ENCODE measurements at places on chromosomes 7 and 10.

GRCh38 chr7:27685209-27685608 lies 22.5 kb upstream of the HIBADH start:
- DNase-seq = no peak

- no peak for DNase-seq
Measured at GRCh38 chr10:123135415-123136141, at the start of gene HMX3. Gene HMX3 (plus strand): TSS chr10:123135970. CDS start chr10:123136051, 81 bp downstream.

DNA sequence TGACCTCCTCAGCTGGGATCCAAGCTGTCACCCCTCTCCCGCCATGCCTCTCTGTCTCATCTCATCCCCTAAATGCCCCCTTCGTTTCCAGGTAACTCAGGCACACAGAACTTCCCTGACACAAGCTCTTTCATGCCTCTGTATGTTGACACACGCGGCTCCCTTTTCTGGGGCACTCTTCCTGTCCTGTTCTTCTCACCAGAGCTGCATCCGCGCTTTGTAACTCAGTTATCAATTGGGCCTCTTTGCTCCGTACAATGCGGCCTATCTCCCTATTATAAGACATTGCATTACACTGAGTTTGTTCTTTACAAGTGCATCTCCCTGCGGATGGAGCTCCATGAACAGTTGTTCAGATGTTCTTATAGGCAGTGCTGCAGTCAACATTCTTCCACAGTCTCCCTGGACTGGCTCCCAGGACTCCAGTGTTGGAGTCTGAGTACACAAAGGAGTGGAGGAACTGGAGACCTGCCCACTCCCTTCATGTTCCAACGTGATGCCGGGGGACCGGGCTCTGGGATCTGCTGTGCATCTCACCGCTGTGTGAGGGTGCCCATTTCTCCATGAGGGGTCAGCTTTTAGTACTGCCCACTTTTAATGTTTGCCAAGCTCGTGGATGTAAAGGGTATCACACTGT lies 56.9 kb upstream of the TNS3 start:
- DNase-seq = no peak

DNA sequence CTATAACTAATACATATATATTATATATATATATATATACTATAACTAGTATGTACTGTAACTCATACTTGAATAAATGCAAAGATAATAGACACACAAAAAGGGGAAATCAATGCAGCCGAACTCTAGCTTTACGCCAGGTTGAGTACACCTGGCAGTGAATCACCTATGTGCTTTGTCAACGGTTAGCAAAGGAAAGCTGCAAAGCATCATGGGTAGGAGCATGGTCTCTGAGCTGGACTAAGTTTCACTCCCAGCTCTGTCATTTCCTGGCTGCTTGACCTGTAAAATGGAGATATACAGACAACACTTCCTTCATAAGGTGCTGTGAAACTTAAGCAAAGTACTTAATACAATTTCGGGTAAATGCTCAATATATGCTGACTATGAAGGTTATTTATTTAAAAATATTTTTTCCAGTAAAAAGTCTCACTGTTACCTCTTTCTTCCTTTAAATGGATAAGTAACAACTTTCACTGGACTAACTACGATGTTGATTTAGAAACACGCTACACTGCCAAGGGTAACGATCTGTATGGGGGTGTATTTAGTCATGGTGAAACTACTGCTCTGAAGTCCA lies 61.7 kb upstream of the ITGA8 start:
- no peak for DNase-seq

- DNase-seq = no peak
Measured at GRCh38 chr10:76218035-76218434, 786.6 kb downstream of the LRMDA start.

- DNase-seq = no peak
Measured at GRCh38 chr10:79274279-79275104, 72.8 kb upstream of the PPIF start.

DNA sequence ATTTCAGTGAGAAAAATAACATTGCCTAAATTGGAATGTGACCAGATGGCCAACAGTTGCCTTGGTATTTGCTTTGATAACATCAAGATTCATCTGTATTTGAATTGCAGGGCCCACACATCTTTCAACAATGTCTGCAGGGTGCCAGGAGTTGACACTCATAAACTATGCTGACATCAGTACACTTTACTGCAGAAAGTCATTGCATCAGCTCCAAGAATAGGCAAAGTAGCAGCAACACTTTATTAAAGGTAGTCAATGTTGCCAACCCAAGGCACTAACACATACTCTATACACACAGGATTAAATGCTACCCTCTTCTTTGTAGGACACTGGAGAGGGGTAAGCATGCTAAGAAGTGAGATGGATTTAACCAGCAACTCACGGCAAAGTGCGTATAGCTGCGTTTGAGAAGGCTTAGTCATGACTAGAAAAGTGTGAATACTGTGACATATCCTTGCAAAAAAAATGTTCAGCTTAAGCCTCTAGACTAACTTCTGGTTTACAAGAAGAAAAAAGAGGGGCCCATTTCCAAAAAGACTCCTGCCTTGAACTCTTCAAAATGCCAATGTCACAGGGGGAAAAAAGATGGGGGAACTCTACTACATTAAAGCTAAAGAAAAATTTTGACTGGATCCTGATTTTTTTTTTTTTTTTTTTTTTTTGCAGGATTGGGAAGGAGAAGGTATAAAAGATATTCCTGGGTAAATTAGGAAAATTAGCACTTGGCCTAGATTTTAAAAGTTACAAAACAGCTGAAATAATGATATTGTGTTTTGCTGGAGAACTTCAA lies 2.2 kb downstream of the BBIP1 start:
- DNase-seq = no peak

- DNase-seq = no peak
Measured at GRCh38 chr7:131486346-131486745, 70.1 kb downstream of the PODXL start.

- no peak for DNase-seq
Measured at GRCh38 chr10:87696922-87697745, 37.5 kb downstream of the PAPSS2 start.

DNA sequence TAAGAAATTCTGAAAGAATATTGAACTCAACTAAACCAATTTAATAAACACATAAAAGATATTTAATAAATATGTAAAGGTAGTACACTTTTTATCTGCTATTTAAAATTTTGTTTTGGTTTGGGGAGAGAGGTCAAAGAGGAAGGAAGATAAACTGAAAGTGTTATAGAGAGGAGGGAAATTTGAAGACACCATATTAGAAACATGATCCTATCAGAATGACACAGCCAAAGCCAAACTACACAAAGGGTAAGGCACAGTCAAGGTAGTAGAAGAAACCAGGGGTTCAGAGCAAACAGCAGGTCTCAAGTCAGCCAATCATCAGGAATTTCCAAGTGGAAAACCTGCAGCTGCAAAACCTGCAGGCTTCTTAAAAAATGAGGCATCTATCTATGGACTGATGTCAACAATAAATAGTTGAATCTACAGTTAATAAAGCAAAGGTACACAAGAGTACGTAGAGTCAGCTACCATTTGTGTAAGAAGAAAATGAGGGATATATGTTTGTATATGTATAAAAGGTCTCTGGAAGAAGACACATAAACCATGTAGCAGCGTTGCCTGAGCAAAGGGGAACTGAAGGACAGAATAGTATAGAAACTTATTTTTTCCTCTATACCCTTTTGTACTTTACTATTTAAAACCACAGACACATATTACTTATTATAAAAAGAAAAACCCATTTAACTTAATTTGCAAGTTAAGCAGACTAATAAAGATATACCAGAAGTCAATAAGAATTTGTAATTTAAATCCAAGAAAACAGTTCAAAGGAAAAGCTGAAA lies 10.0 kb downstream of the ZNF800 start:
- DNase-seq = no peak

DNA sequence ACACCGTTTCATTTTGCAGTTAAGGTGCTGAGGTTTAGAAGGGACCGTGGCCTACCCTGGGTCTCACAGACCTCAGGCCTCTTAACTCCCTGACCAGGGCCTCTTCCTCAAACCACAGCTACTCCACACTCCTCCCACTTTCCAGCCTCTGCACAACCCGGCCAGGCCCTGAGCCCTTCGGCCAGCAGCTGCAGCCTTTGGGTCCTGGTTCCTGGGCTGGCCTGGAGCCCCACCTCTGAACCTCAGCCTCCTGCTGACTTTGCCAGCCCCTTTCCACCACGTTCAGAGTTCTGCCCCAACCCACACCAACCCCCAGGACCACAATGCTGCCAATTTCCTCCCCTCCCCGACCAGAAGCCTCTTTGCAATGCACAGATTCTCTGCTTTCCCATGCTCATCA lies 84.1 kb downstream of the VOPP1 start:
- no peak for DNase-seq

GRCh38 chr7:7207876-7208275 lies 25.5 kb downstream of the C1GALT1 start:
- DNase-seq = no peak

DNA sequence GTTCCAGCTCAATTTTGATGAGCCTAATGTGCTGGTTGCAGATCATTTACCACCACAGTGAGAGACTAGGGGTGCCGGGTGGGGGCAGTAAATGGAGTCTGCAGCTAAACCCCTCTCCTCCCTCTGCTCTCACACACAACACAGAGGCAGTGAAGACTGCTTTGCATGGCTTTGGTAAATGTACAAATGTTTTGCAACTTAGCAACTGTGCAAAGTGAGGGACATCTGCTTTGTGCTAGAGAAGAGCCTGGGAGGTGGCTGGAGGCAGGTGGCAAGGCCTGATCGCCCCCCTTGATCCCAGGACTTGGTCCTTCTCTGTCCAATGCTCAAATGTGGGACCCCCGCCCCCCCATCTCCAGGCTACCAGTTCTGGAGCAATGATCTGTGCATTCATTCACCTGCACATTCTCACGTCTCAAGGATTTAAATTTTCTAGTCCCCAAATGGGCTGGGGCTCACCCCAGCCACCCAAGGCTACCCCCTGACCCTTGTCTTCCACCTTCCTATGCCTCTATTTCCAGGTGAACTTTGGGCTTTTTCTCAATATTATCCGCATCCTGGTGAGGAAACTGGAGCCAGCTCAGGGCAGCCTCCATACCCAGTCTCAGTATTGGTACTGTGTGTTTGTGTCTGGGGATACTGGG lies 11.6 kb downstream of the GHRHR start:
- no peak for DNase-seq

DNA sequence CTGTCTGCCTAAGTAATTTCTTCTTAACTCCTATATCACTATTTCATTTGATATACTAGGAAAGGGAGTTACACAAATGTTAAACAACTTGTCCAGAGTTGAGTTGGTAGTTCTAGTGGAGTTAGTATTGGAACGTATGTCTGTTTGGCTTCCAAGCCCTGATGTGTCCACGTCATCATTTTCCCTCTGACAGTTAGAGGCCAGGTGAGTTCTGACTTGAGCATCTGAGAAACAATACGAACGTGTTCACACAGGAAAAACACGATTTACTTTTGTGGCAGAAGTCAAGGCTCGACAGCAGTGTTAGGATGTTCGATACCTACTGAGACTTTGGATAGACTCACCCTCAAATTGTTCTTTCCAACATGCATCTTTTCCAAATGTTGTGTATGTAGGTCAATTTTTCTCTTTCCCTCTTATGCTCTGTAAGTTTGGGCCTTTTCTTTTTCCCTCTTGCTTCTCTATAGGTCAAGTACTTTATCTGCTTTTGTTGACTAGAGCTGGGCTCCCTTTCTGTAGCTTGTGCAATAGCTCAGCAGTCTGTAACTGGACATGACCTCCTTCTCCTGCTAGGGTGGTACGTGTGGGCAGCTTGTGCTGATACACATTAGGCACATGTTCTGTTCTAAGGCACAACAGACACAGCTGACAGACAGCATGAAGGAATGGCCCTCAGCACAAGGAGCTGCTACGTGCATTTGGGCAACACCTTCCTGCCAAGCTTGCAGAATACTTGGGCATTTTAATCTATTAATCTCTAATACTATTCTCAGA lies 222.9 kb downstream of the PTEN start:
- no peak for DNase-seq

DNA sequence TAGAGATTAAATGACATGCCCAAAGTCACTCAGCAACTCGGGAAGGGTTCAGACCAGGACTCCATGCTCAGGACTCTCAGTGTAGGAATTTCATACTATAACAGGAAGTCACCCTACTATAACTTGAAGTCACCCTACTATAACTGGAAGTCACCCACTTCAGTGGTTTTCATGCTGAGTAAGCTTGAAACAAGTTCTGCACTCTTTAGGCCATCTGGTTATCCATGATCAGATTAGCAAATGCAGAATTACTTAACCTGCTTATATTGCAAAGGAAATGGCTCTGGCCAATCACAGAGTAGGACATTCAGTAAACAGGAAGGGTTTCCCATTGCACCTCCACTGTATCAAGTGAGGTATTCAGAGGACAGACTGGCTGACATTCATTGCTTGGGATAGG lies 1240.4 kb downstream of the GATA3 start:
- no peak for DNase-seq

- DNase-seq = no peak
Measured at GRCh38 chr7:149790146-149790548, 16.8 kb upstream of the ZNF467 start.

DNA sequence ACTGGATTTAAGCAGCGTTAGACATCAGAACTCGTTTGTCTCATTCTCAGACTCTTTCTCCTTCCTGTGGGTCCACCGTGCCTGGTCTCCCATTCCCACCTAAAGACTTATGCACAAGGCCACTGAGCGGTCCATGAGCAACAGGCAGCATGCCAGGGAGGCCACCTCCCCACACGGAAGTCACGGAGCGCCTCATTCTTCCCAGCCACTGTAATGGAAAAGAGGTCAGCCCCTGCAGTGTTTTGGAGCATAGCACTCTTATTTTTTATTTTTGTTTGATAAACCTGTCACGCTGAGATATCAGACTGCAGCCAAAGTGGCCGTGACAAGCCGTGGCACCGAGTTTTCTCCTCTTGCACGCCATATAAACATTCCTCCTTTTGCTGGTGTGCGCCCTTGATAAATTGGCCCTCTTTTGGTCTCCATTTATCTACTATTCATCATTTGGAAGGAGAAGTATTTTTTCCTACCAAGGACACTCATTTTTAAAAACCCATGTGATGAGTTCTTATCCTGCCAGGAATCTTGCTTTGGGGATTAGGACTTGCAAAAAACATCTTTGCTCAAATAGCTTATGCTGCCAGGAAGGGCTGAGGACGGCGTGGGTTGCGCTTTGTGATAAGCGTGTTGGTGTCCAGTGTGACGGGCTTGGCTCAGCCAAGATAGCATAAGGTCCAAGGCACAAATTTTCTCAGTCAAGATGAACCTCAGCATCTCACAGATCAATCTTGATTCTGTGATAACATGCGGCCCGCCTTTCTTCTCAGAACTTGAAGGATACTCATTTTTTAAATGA lies 206.0 kb downstream of the CCDC3 start:
- no peak for DNase-seq

DNA sequence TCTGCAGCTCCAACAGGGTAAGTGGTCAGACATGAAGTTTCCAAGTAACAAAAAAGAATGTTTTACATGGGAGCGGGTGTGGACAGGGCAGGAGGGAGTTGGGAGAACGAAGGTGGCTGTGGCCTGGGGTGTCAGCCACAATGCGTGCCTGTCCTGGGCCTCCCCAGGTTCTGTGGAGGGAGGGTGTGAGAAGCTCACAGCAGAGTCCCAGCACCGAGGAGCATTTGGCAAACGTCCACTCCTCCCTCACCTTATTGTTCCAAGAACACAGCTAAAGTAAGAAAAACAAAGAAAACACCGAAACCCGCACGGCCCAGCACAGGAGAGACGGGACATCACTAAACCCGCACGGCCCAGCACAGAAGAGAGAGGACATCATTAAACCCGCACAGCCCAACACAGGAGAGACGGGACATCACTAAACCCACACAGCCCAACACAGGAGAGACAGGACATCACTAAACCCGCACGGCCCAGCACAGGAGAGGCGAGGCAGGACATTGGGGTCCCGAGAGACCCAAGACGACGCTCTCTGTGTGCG lies 226.4 kb downstream of the MAD1L1 start:
- no peak for DNase-seq
